Right cardiac atrium (tissue), 5 donors: ENCODE measurements at places on chromosomes 12 and 14. TPM values are rescaled to one million over a fixed set of nuclear protein-coding genes. Genes with fewer than 3 reads are reported as not detected.

DNA sequence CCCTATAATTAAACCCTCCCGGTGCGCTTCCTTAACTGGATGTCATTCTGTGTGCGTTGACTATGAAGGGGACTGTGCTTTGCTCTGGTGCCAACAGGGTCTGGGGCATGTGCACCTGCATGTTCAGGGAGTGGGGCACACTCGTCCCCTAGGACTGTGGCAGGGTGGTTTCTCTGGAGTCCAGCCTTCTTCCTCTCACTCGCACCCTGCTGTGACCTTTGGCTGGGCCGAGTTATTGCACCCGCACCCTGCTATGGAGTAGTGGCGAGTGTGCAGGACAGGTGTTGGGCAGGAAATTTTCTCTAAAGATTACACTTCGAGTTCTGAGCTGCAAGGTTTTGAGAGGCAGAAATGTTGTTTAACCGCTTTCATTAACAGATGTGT is 138.9 kb downstream of the PLXNC1 start:
- DNase-seq = no peak

DNA sequence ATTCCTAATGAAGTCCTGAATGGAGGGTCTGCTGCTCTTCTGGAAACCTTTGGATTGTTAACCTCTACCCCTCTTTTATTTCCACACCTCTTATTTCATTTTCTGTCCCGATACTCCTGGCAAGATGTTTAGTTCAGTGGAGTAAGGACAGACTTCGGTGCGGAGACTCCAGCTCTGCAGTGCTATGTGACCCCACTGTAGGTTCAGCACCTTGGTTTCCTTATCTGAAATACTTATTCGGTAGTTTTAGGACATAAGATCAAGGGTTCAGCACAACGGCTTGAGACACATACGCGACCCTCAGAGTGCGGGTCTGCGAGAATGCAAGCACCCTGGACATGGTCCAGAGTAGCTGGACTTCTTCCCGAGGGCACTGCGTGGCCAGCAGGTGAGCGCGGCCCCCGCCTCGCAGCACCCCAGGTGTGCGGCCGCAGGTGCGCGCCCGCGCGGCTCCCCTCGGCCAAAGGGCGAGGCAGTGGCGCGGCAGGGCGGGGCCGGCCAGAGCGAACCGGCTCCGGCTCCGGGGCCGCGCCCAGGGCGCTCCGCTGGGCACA is 465 bp upstream of the FGD4 start:
- DNase-seq = no peak

SYCP3 gene
- not detected for total RNA-seq

STAC3 gene
- 0.91 TPM for total RNA-seq

NUP107 gene
- 21.8 TPM for total RNA-seq
